Stimulated activated CD4-positive, alpha-beta T cell treated with anti-CD3 and anti-CD28 coated beads, Interleukin-2, amount 100 ng/mL, for 4 hours (primary cell): ENCODE measurements at places on chromosomes 12 and 14.

DNA sequence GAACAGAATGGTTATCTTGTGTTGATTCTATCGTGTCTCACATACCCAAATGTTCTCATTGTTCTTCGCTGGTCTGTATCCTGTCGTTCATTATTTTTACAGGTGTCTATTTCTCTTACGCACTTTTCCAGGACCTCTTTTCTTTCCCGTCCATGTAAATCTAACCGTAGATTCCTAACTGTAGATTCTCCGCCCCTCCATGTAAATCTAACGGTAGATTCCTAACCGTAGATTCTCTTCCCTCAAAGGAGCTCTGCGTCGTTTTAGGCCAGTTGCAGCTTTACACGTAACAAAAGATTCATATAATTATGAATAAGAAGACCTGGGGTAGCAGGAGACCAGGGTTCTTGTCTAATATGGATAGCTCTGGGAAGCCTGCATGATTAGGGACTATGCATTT, 9.7 kb upstream of the ZNF605 start:
- no peak for DNase-seq

GRCh38 chr14:92897922-92898565, 24.9 kb upstream of the CHGA start:
- DNase-seq, result peak; percentile 25

- no peak for DNase-seq
These were observed 107.2 kb downstream of the SCAF11 start for GRCh38 chr12:45883187-45883586.

- DNase-seq, result no peak
These were observed 48.4 kb downstream of the C12orf75 start for GRCh38 chr12:105378911-105379310.

DNA sequence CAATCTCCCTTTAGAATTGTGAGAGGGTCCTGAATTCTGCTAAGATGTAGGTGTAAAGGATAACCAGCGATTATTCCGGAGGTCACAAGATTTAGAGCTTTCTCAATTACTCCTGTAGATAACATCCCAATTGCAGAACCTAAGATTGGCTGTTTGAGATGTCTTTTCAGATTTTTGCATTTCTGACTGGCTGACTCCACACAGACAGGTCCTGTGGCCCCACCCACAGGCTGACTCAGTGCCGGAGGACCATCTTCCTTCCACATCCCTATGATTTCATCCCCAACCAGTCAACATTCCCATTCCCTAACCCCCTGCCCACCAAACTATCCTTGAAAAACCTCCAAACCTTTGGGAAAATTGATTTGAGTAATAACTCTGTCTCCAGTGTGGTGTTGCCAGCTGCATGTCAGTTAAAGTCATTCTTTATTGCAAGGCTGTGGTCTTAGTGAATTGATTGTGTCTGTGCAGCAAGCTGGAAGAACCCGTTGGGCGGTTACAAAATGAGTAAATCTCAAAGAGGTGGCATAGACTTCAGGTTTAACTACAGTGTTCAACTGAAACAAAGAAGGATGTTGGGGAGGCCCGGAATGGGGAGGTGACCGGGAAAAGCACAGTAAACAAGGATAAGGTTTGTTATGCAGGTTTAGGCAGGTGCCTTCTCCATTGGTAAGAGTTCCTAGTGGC, 10.6 kb downstream of the FNTB start:
- no peak for DNase-seq
